Amygdala (tissue), 56 donors: ENCODE measurements at places on chromosomes 4 and X.

DNA sequence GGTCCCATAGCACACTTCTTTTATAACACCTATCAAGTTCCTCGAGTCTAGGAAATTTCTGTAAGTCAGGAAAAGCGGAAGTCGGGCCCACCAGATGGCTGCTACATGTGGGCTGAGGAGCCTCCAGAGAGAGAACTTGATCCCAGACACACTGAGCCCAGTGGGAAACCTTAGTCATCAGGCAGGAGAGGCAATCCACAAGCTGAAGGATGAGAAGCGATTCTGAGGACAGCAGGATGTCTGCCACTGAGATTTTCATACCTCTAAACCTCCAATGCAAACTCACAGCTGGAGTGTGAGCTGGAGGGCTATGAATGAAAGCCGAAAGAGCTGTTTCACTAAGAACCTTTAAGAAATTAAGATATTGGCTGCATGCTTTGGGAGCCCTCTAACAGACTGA lies 52.6 kb upstream of the PDHA1 start:
- DNase-seq = no peak

DNA sequence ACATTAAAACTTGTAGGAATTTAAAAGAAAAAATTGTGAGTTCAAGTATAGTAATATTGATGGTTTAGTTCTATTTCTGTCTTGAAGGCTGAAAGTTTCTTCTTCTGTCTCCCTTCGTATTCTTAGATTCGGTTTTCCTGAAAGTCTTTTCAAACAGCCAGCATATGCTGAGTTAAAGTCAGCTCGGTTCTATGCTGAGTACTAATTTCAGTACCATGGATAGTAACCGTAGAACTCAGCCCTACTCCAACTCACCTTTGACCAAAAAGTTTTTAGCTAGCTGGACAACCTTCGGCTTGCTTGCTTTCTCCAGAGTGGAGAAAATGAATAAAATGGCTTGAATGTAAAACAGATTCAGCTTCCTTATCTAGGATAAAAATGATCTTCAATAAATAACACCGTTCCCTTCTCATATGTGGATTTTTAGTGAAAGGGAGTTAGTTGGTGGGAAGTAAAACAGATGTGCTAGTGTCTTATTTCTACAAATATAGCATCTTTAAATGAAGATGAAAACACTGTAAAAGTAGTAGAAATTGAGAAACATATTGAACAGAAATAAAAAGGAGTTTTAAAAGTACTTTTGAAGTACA lies 5.2 kb downstream of the POU4F2 start:
- DNase-seq = no peak

DNA sequence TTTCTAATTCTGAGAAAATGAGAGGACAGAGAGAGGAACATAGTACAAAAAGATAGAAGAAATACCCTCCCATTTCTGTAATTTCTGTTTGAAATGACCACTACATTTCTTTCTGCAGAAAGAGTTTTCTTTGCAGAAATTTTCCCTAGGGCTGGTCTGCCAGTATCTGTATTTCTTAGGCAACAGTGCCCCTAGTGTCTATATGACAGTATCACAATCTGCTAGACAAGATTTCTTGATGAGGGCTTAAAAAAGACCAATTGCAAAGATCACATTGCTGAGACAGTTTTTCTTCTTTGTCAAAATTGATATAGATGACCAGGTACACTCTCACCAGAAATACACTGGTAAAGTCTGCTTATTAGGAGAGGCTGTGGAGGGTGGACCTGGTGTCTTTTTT lies 81.0 kb upstream of the ZDHHC15 start:
- no peak for DNase-seq

DNA sequence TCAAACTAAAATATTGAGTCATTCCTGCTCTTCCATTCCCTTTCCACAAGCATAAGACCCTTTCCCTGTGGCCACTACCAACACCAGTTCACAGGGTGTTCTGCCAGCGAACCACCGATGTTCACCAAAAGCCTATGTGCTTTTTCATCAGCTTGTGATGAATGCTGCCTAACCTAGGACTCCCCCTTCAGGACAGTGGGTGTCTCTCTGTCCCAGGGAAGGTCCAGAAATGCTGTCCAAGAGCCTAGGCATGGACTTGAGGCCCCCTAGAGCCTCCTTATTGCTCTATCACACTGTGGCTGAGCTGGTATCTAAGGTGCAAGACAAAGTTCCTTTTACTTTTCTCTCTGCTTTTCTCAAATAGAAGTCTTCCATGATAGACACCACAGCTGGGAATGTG lies 1015.6 kb downstream of the PCDH19 start:
- no peak for DNase-seq

GRCh38 chrX:31603411-31604120 lies 531.7 kb upstream of the FTHL17 start:
- DNase-seq = no peak

GRCh38 chr4:38805530-38806145 lies 1.0 kb upstream of the TLR1 start:
- DNase-seq = no peak

GRCh38 chr4:112736718-112737135 lies 99.8 kb downstream of the LARP7 start:
- DNase-seq = no peak
